Nephron progenitor cell (in vitro differentiated cells): ENCODE measurements at places on chromosomes 11 and 22.

DNA sequence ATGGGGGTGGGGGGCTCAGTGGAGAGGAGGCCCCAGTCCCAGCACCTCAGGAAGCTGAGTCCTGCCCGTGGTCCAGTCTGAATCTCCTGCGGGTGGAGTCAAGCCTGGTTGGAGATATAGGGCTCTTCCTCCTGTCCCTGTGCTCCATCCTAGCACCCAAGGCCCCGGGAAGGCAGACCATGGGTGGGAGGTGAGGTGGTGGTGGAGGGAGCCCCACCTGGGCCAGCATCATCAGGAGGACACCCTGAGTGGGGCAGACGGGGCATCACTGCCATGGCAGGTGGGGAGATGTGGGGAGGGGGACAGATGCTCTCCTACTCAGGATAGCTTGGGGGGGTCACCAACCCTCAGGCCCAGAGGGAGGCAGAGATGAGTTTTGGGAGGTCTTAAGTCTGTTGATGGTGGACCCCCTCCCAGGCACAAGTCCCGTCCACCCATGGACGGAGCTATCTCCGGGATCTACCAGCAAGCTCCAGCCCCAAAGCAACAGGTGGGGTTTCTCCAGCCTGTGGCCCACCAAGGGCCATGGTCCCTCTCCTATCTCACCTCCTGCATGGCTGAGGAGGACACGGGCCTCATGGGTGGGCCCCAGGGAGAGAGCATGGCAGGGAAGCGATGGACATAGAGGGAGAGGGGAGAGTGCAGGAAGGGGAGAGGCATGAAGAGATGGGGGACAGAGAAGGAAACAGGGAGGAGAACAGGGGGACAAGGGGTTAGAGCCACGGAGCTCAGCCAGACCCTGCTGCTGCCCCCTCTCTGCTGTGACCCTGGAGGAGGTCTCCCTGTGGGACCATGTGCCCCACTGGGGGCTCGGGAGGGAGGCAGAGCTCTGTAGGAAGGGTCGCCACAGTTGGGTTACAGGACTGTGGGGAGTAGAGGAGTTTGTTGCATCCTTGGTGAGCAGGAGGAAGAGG is 1.3 kb downstream of the MRGPRE start:
- no peak for DNase-seq
- no peak overlapping the region for H3K27ac ChIP-seq
- H3K36me3 ChIP-seq = no peaks in the 10 kb centered on the region
- peaks cover 11% of the 10 kb centered on the region for H3K27me3 ChIP-seq

DNA sequence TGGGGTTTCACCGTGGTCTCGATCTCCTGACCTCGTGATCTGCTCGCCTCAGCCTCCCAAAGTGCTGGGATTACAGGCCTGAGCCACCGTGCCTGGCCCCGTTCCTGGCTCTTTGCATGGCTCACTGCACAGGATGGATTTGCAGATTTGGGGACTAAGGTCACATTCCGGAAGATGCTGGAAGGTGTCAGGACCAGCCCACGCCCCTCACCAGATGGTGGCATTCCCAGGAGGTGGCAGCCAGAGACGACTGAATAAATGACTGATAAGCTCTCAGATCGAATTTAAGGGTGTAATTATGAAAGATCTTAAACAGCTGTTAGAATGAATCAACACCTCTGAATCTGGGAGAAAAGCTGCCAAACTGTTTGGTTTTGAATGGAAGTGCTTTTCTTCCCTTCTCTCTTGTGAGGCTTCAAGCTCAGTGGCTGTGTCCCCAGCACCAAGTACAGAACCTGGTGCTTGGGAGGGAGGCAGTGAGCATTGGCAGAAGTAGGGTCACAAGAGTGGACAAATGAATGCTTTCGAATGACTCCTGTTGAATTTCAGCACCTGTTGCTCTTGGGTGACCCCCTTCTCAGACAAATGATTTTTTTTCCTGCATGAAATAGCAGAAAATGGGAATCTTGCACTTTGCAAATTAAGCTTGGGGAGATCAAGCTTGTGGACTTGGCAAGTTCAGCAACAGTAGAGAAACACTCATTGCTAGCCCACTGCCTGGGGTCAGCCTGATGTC is 69.6 kb downstream of the KIAA1671 start:
- no peaks in the 10 kb centered on the region for H3K27me3 ChIP-seq
- no peak overlapping the region for H3K4me3 ChIP-seq
- peaks cover 27% of the 10 kb centered on the region for H3K36me3 ChIP-seq
- H3K27ac ChIP-seq = peak overlapping the region; percentile 93
- H3K4me1 ChIP-seq = peaks cover 71% of the 10 kb centered on the region

- H3K36me3 ChIP-seq = no peaks in the 10 kb centered on the region
- DNase-seq = no peak
- no peak overlapping the region for H3K4me3 ChIP-seq
- peaks cover 5% of the 10 kb centered on the region for H3K4me1 ChIP-seq
Observed at GRCh38 chr11:119764108-119764868, 35.3 kb upstream of the NECTIN1 start.

DNA sequence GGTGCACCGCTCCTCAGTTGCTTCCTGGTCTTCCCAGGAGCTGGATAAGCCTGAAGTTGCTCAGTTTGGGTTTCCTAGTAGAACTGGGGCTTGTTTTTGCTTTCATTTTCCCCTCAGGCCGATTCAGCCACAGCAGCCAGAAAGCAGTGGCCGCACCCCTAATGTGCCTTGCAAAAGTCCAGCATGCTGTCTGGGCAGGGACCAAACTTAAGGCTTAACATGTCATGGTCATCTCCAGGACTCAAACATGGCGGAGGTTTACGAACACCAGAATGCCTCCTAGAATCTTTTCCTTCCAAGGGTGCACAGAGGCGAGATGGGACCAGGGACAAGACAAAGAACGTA is 2.5 kb downstream of the GNG3 start:
- peaks cover 64% of the 10 kb centered on the region for H3K4me1 ChIP-seq
- peaks cover 45% of the 10 kb centered on the region for H3K36me3 ChIP-seq
- no peak for DNase-seq
- peak overlapping the region; percentile 89 for H3K4me3 ChIP-seq
- no peaks in the 10 kb centered on the region for H3K27me3 ChIP-seq
- H3K27ac ChIP-seq = peak overlapping the region; percentile 96

DNA sequence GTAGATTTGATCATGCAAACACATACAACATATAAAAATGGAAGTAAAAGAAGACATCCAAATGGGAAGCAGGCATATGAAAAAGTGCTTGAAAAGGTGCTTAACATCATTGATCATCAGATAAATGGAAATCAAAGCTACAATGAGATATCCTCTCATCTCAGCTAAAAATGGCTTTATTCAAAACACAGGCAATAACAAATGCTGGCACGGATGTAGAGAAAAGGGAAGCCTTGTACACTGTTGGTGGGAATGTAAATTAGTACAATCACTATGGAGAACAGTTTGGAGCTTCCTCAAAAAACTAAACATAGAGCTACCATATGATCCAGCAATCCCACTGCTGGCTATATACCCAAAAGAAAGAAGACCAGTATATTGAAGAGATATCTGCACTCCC is 549 bp upstream of the TCN1 start:
- no peak for DNase-seq
- H3K27me3 ChIP-seq = peaks cover 5% of the 10 kb centered on the region
- H3K36me3 ChIP-seq = no peaks in the 10 kb centered on the region
- no peak overlapping the region for H3K27ac ChIP-seq
- no peak overlapping the region for H3K4me3 ChIP-seq
- no peaks in the 10 kb centered on the region for H3K4me1 ChIP-seq

DNA sequence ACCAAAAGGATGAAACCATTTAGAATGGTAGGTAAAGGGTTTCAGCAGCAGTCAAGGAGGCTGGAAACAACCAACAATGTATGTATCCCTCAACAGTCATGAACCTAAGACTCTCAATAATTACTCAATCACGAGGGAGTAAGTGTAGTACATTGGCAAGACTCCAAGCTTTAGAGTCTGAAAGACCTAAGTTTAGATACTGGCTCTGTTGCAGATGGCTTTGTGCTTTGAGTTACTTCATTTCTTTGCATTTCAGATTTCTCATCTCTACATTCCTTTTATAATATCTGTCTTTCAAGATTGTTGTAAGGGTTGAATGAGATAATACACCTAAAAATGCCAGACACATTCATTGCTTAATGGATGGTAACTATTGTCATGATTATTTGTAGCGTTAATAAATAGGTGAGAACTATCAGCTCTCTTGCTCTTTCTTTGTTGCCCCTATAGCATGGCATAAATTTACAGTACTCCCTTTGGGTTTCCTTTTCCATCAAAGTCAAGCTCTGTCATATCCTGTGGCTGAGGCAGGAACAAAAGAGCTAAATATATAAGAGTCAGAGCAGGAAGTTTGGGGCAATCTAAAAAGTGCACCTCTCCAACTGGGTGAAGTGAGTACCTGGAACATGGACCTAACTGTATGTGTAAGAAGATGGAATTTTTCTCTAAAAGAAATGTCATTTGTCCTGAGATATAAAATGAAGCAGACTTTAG is 228.2 kb upstream of the ZC3H12C start:
- H3K27ac ChIP-seq = no peak overlapping the region
- no peaks in the 10 kb centered on the region for H3K27me3 ChIP-seq
- no peak overlapping the region for H3K4me3 ChIP-seq
- peaks cover 22% of the 10 kb centered on the region for H3K4me1 ChIP-seq

GRCh38 chr11:111788051-111788450 is 21.9 kb upstream of the PPP2R1B start:
- no peak for DNase-seq
- no peaks in the 10 kb centered on the region for H3K27me3 ChIP-seq
- H3K27ac ChIP-seq = peak overlapping the region; percentile 10
- peaks cover 15% of the 10 kb centered on the region for H3K36me3 ChIP-seq
- H3K4me1 ChIP-seq = no peaks in the 10 kb centered on the region

- no peak overlapping the region for H3K27ac ChIP-seq
- H3K36me3 ChIP-seq = no peaks in the 10 kb centered on the region
- H3K27me3 ChIP-seq = peaks cover 14% of the 10 kb centered on the region
- H3K4me1 ChIP-seq = peaks cover 5% of the 10 kb centered on the region
- no peak for DNase-seq
Observed at GRCh38 chr11:16825968-16826367, 87.5 kb downstream of the C11orf58 start.

- H3K27ac ChIP-seq = no peak overlapping the region
- DNase-seq = no peak
- peaks cover 46% of the 10 kb centered on the region for H3K4me1 ChIP-seq
- H3K27me3 ChIP-seq = peaks cover 10% of the 10 kb centered on the region
- H3K4me3 ChIP-seq = no peak overlapping the region
Observed at GRCh38 chr11:128282053-128282452, 305.3 kb downstream of the ETS1 start.

DNA sequence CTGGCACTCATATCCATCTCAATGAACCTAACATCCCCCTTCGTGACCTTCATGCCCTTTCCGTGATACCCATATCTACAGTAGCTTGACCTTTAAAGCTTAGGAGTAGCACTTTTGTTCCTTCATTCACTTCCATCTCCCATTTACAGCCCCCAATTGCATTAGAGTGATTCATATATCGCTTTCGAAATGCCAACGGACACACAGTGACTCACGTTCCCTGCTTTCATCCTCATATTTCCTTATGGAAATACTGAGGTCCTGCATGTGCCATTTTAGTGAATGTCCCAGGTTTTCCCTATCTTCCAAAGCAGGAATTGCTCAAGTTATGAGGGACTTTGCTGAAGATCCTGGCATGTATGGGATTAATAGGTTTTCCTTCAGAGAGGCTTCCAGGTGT is 44.3 kb upstream of the CEP126 start:
- no peaks in the 10 kb centered on the region for H3K4me1 ChIP-seq
- H3K36me3 ChIP-seq = no peaks in the 10 kb centered on the region
- H3K4me3 ChIP-seq = no peak overlapping the region

GRCh38 chr22:19822301-19823117 is 32.2 kb downstream of the GNB1L start:
- no peak for DNase-seq
- H3K4me1 ChIP-seq = peaks cover 6% of the 10 kb centered on the region
- H3K27ac ChIP-seq = no peak overlapping the region
- H3K36me3 ChIP-seq = peaks cover 13% of the 10 kb centered on the region
- H3K4me3 ChIP-seq = no peak overlapping the region

DNA sequence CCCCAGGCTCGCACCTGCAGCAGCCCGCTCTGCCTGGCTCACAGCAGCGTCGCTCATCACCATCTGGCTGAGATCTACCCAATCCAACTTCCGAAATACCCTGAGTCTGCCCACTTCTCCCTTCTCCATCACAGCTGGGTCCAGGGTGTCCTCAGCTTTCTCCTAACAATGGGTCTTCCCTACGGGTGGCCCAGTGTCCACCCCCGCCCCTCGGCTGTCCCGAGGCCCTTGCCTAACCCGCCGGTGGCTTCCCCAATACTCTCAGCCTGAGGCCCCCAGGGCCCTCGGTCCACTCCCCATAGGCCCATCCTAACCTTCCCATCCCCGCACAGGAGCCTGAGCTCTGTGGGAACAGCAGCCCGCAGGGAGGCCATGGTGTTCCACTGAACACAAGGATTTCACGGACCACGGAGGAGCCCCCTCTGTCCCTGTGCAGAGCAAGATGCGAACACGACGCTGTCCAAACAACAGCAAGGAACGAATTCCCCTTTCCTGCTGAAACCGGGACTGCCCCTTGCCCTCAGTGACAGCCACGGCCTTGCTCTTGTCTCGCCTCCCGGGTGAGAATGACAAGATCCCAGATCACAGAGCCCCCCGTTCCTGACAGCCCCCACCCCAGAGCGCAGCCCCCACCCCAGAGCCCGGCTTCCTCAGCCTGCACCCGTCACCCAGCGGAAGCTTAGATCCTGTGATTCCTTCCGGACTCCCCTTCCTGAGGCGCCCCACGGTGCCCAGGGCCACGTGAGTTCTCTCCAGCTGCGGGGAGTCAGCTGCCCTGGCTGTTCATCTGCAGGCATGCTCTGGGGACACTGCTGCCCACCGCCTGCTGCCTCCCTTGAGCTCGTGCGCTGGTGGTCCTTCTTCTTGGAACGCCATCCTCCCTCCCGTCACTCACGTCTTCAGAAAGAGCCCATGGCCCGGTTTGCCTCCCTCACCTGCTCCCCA is 48.8 kb upstream of the CARS1 start:
- H3K36me3 ChIP-seq = peaks cover 14% of the 10 kb centered on the region
- DNase-seq = no peak
- H3K4me1 ChIP-seq = no peaks in the 10 kb centered on the region
- no peak overlapping the region for H3K4me3 ChIP-seq
- no peaks in the 10 kb centered on the region for H3K27me3 ChIP-seq

DNA sequence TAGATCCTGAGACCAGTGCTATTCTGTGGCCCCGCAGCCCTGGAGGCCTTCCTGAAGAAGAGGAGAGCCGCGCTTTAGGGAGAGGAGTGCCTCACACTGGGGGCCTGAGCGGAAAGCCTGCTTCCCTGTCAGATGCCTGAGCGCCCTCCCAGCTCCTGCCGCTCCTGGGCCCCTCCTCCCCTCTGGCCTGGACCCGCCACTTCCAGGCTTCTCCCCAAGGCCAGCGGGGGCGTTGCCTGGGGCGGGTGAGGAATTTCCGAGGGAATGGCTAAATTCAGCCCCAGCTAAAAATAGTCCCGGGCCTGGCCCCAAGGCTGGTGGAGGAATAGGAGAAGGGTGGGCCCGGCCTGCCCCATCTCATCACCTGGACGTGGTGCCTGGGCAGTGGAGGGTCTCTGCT is 15.4 kb downstream of the ARHGEF17 start:
- H3K27ac ChIP-seq = peak overlapping the region; percentile 82
- H3K36me3 ChIP-seq = peaks cover 22% of the 10 kb centered on the region
- H3K4me1 ChIP-seq = peaks cover 94% of the 10 kb centered on the region
